ENCODE measurements at places on chromosomes 2 and 18. TPM values are rescaled to one million over a fixed set of nuclear protein-coding genes. Genes with fewer than 3 reads are reported as not detected.
A peak's percentile ranks its signal among the peaks of the same experiment; 100 is the strongest.

- DNase-seq = no peak
- H3K4me3 ChIP-seq = no peak overlapping the region
- no peaks in the 10 kb centered on the region for H3K36me3 ChIP-seq
- no peak overlapping the region for H3K27ac ChIP-seq
- peaks cover 25% of the 10 kb centered on the region for H3K27me3 ChIP-seq
- no peaks in the 10 kb centered on the region for H3K4me1 ChIP-seq
Observed at GRCh38 chr2:157229572-157229971, 27.9 kb upstream of the GALNT5 start.

The TRPM8 gene
- total RNA-seq = not detected

DNA sequence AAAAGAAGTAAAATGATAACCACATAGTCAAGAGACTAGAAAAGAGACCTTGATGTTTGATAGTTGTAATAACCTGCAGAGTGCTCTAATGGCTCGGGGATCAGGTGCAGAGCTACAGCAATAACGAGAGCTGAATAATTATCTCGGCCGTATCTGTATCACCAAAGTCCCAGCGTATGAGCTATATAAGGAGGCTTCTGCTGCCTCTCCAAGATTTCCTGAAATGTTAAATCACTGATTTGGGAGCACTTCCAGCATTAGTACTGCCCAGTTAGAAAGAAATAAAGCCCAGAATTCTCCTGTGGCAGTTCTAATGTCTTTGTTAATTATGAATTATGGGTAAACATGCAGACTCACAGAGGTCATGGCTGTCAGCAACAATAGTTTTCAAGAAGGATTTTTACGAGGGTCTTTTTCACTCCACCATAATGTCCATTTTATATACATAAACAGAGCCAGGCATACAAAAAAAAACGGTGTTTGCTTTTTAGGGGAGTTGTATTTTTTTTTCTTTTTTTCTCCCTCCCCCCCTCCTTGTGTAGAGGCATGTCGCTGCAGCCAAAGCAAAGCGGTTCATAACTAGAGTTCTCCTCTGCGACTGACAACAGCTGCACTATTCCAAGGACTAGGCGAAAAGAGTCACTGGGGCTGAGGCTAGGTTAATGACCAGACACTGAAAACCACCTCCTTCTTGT is 168.3 kb upstream of the VRK2 start:
- H3K27ac ChIP-seq = no peak overlapping the region
- H3K4me1 ChIP-seq = no peaks in the 10 kb centered on the region
- no peaks in the 10 kb centered on the region for H3K27me3 ChIP-seq
- no peaks in the 10 kb centered on the region for H3K36me3 ChIP-seq
- DNase-seq = no peak
- no peak overlapping the region for H3K4me3 ChIP-seq

DNA sequence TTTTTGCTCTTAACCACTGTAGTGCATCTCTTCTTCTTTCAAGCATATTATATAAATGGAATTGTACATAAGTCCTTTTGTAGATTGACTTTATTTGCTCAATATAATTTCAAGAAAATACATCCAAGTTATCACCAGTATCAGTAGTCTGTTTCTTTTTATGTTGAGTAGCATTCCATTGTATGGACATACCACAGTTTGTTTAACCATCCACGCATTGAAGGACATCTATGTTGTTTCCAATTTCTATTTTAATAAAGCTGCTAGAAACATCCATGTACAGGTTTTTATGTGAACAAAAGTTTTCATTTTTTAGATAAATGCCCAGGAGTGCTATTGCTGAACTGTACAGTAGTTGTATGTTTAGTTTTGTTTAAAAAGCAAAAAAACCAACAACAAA is 387.5 kb upstream of the SOX11 start:
- H3K4me1 ChIP-seq = no peaks in the 10 kb centered on the region
- no peaks in the 10 kb centered on the region for H3K36me3 ChIP-seq
- H3K27me3 ChIP-seq = no peaks in the 10 kb centered on the region
- DNase-seq = no peak

DNA sequence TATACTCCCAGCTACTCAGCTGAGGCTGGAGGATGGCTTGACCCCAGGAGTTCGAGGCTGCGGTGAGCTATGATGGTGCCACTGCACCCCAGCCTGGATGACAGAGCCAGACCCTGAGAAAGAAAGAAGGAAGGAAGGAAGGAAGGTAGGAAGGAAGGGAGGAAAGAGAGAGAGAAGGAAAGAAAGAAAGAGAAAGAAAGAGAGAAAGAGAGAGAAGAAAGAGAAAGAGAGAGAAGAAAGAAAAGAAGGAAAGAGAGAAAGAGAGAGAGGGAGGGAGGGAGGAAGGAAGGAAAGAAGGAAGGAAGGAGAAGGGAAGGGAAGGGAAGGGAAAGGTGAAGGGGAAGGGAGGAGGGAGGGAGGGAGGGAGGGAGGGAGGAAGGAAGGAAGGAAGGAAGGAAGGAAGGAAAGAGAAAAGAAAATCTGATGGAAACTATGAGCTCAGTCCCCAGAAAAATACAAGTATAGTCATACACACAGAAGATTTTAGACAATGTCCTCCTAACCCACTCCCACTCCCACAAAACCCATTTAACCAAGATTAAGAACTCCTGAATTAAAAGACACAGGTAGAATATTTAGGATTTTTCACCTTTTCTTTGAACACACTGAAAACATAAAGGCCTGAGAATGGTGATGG is 15.6 kb downstream of the FZD7 start:
- no peaks in the 10 kb centered on the region for H3K4me1 ChIP-seq
- peaks cover 15% of the 10 kb centered on the region for H3K27me3 ChIP-seq
- no peak for DNase-seq
- H3K36me3 ChIP-seq = no peaks in the 10 kb centered on the region
- no peak overlapping the region for H3K4me3 ChIP-seq
- no peak overlapping the region for H3K27ac ChIP-seq

The LYPD6 gene
- not detected for total RNA-seq

GRCh38 chr2:111015283-111015995 is 105.3 kb upstream of the BCL2L11 start:
- peaks cover 5% of the 10 kb centered on the region for H3K36me3 ChIP-seq
- H3K27ac ChIP-seq = no peak overlapping the region
- peaks cover 6% of the 10 kb centered on the region for H3K27me3 ChIP-seq
- DNase-seq = peak; percentile 8

DNA sequence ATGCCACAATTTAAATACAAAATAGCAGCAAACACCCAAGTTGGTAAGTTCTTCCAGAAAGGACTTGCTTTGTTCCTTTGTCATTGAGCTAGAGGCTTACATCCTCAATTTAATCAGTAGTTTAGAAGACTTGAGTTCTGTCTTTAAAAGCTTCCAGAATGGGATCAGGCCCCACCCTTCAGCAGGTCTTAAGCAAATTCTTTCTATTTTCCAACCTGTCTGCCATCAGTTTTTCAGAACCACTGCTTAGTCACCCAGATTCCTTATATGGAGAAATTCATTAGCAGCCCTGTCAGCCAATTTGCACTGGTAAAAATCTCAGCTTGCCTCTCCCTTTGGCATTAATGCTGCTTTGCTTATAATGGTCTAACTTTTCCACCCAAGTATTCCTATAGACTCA is 263.6 kb upstream of the HNMT start:
- no peaks in the 10 kb centered on the region for H3K36me3 ChIP-seq
- H3K4me1 ChIP-seq = no peaks in the 10 kb centered on the region
- DNase-seq = no peak

The EMX1 gene
- total RNA-seq = not detected
